Activated CD4-positive, CD25-positive, alpha-beta regulatory T cell (primary cell): ENCODE measurements at places on chromosomes 5 and 9.

DNA sequence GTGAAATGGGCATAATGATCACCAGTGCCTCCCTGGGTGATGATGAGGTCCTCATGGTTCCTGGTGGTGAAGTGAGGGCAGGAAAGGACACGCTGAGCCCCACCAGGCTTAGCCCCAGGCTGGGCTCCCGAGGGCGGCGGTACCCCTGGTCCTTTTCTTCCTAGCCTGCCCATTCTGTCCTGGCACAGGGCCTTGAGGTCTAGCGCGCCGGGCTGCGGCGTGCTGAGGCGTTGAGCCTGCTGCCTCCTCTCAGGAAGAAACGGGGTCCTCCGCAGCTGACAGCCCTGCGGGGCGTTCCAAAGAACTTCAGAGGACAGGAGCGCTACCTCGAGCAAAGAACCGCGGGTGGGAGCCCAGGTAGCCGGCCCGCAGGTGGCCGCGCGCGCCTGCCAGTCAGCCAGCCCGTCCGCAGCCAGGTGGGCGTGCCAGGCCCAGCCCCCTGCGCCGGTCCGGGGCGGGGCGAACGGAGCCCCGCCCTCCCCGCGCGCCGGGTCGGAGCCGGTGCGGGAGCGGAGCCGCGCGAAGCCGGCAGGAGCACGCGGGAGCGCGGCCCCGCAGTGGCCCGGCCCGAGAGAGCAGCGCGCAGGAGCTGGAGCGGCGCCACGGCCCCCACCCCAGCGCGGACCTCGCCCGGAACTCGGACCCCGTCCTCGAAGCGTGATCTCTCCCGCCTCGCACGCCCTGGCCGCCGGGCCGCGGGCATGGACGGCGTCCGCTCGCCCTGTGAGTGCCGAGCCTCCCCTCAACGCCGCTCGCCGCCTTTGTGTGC is at the start of gene WNK2:
WNK2 (plus strand) TSS at position 477 of the 769 bp plus-strand sequence. CDS start 791 bp downstream, outside the sequence.
- peak; percentile 18 for DNase-seq

DNA sequence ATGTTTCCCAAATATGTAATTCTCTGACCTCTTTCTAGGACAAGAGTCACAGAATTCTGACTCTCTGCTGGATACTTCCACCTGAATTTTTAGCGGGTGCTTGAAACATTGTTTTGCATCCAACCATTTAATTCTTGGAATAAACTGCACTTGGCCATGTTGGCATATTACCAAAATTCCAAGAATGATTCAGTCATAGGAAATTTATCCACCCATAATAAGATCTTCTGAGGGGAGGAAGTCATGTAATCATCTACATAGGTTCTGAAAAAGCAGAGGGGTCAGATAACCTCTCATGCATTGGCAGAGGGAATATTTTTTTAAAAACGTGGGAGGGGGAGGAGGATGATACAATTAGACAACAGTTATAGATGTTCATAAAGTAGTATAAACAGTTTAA is 156.9 kb downstream of the PAM start:
- no peak for DNase-seq

- no peak for DNase-seq
These were observed 2.1 kb downstream of the RGS3 start for GRCh38 chr9:113465599-113466140.

DNA sequence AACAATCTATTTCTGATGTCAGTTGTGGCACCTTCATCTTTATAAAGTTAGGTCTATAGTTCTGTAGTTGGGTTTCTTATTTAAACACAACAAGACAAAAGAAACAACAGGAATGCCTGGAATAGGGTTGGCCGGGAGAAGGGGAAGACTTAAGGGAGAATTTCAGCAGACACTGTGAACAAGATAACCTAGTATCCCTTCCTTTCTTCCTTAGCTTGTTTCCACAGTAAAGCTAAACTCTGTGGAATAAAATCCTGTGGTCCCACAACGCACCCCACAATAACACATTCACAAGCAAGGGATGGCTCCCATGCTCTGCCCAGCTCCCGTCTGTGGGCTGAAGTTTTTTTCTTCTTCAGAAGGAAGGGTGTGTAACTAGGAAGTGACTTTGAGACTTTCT is 124.9 kb upstream of the SMARCA2 start:
- no peak for DNase-seq

DNA sequence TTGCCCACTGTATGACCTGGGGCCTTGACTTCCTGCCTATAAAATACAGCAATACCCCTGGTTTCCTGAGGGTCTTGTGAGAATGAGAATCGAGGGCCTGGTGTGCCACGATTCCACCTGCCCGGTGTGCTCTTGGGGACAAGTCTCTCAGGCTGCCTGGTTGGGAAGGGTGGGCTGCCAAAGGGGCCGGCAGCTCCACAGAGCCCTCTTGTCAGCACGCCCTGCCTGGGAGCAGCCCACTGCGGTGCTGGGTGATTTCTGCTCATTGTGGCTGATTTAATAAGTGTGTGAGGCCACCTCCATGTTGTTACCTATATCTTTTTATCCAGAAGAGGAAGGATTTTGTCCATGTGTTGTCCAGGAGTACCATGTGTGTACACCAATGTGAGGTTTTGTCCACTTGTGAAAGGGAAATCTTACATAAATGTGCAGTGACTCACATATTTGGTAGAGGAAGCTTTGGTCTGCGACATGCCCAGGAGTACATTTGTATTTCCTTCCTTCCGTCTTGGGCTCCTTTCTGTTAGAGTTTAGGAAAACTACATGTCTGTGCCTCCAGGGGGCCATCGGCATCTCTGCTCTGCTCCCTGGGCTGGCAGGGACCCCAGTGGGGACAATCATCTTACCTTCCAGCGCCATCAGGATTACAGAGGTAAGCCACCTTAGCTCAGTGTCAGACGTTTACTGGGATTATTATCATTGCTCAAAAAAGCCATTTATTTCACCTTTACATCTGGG is 108.6 kb downstream of the PHF2 start:
- DNase-seq, result no peak

DNA sequence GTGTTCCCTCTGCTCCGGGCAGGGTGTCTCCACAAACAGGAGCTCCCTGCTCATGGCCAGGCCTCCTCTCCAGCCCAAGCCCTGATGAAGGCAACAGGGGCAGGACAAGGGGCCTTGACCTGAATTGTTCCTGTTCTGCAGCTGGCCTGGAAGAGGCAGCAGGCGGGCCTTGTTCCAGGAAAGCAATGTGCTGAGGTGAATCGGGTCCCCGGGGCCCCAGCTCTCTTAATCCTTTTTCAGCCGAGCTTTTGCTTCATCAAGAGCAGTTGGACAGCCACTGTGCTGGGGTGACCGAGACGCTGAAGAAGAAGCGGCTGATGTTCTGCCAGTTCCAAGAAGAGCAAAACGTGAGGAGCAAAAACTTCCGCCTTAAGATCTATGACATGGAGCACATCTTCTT is 41.4 kb downstream of the CCDC180 start:
- no peak for DNase-seq

GRCh38 chr9:34611251-34611810 is 566 bp downstream of the RPP25L start:
- DNase-seq, result no peak

DNA sequence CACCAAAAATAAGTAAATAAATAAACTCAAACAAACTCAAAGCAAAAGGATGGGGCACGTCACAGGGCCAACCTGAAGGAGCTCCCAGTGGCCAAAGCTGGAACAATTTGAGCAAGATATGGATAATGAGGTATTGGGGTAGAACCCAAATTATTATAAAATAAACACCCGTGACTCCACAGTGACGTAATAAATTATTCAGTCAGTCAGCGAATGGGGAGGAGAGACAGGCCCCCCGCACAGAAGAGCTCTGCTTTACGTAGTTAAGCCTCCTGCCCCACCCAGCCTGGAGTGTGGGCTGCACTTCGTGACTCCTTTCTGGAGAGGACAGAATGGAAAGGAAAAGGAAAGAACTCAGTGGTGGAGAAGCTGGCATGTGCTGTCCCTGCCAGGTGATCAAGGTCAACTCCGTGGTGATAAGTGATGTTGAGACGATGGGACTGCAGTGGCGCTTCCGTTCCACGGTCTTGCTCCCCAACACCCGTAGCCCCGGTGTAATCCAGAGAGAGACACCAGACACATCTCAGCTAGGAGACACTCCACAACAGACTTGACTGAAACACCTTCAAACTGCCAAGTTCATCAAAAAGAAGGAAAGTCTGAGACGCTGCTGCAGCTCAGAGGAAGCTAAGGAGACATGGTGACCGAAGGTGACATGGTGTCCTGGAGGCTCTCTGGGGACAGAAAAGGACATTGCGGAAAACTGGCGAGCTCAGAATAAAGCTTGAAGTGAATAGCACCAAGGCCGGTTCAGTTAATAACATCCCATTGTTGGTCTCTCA is 83.3 kb upstream of the COL5A1 start:
- no peak for DNase-seq

DNA sequence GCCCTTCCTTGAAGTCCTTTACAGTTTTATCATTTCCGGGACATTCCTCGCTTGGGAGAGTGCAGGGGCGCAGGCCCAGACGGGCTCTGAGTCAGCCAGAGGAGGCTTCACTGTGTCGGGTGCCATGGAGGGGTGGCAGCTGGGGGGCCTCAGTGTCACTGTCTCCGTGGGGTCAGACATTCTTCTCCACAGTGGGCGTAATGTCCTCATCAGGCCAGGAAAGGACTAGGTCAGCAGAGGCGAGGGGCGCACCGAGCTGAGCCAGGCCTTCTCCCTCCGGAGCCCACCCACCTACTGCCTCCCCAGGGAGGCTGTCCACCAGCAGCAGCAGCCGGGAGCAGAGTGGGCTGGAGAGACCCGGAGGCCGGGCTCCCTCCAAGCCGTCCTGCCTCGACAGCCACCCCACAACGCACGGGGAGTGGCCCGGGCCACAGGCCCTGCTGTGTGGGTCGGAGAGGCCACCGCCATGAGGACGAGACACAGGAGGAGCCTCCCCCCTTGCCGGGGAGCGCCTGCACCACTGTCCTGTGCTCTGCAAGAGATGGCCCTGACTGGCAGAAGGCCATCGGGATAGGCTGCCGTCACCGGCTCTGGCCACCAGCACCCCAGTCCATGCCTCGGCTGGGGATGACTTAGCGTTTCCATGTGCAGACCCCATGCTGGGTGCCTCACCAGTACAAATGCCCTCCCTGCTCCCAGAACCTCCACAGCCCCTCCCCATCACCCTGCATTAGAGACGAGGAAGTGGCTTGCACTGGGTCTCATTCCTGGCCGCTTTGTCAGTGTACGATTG is 26.5 kb downstream of the SARDH start:
- DNase-seq, result no peak

- no peak for DNase-seq
These were observed 125.4 kb downstream of the CDC42SE2 start for GRCh38 chr5:131389096-131389868.

DNA sequence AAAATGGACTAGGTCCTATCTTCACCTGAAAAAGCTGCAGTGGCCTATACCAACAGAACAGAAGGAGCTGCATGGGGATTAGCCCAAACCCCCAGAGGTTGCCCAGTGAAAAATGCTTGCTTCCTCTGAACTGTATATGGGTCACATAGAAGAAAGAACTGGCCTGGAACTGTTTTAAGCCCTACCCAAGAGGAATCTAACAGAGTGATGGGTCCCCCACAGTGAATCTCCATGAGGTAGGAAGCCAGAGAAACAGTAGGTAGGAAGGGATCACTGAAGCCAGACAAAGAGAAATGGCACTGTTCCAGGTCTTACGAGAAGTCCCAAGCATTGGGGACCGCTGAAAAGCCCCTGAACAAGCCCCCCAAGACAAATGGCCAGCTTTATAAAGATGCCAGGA is 28.8 kb upstream of the TRIM32 start:
- DNase-seq, result no peak

DNA sequence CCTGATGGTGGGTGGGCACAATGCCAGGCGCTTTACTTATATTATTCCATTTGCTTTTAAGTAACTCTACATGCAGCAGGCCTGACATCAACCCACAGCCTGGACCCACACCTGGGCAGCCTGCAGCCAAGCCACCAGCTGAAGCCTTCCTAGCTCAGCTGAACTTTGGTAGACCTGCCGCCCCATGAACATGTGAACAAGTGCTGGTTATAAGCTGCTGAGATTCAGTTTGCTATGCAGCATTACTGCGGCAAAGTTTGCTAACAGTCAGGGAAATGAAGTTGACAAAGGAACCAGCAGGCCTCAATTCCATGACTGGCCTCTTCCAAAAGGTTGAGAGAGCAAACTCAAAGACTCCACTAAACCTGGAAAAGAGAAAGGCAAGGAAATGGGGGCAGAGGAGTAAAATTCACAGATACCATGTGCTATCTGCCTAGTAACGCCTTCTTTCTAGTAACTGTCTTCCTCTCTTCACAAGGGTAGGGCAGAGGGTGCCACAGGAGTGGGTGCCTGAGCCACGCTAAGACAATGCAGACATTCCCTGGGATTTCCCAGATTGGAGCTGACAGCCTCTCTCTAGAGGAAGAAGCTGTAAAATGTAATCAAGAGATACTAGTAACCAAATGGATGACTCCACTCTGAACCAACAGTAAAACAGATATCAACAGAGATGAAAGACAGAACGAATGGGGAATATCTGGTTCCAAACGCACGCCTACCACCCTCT is 2.9 kb downstream of the BOD1 start:
- DNase-seq, result no peak

DNA sequence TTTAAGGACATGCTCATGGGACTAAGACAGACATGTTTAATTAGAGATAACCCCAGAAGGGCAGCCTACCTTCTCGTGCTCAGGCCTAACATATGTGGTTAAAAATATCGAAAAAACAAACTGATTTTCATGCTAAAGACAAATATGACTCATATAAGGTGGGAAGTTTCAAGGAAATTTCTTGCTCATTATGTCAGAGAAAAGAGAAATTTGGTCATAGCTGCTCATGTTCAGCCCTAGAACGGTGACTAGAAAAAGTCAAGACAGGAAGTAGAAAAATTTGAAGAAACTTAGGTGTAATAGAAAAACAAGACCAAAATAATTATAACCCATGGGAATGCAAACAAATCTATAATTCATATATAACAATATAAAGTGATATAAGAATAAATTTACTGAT is 120.6 kb downstream of the PRDM9 start:
- no peak for DNase-seq

GRCh38 chr9:982394-983230 is 6.2 kb downstream of the DMRT3 start:
- DNase-seq, result no peak

DNA sequence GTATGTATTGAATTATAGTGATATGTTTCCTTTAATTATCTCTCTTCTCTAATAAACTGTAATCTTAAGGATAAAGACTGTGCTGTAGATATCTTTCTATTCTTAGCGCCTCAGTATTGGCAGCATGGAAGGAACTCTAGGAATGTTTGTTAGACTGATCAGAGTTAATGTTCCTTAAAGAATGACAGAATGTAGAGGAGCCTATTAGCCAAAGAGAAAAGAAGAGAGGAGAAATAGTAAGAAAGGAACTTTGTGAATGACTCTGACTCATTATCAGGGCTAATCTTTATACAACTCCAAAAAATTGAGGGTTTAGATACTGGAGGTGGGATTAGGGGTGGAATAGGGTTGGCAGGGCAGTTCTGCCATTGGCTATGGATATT is 59.0 kb upstream of the NUDT12 start:
- DNase-seq, result no peak
